Renal cortical epithelial cell (primary cell): ENCODE measurements at places on chromosomes 1 and 21.

DNA sequence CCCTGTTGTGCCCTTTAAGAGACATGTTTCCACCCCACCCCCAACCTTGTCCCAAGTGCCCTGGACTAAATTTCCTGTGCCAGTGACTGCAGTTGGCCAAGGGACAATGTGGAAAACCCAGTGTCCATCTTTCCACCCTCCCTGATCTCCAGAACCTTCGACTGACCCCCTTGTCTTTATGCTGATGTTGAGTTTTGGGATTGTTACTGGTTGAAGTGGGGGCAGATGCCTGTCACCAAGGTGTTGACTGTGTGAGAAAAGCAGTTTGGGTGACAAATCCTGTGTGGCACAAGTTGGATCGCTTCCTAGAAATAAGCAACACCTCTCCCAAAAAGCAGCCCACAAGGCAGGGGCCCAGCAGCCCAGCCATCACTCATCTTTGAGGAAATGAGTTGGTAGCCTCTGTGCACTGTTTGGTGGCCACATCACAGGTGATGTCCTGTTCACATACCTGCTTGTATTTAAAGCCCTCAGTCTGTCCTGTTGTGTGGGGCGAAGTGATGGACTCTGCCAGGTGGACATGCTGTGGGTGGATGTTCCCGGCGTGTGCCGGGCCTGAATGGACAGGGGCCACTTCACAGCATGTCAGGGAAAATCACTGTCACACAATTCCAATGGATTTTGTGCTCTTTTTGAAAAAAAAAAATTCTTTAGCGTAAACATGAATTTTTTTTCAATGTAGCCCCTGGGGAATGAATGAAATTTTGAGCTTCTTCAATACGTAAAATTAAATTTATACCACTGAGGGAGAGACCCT is 6.6 kb upstream of the MIIP start:
- no peak for DNase-seq

- DNase-seq: no peak
These were observed 15.2 kb upstream of the LGALS8 start for GRCh38 chr1:236508593-236509027.

DNA sequence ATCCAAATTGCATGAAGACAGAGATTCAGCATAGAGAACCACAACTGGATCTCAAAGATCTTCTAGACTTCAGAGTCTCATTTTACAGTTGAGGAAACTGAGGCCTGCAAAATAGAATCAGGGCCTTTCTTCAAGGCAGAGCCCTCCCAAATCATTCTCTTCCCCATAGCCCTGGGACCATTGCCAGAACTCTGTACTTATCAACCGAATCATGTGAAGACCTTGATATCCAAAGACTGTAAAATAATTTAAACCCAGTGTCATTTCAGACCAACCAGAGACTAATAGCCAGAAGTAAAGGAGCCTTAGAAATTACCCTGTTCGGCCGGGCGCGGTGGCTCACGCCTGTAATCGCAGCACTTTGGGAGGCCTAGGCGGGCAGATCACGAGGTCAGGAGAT is 90.1 kb downstream of the DTL start:
- no peak for DNase-seq

GRCh38 chr1:215417122-215417521 is 150.0 kb upstream of the KCTD3 start:
- no peak for DNase-seq

GRCh38 chr1:32651461-32652073 is 559 bp downstream of the RBBP4 start:
- no peak for DNase-seq
